Erythroblast (primary cell): ENCODE measurements at places on chromosomes 7 and 10.

DNA sequence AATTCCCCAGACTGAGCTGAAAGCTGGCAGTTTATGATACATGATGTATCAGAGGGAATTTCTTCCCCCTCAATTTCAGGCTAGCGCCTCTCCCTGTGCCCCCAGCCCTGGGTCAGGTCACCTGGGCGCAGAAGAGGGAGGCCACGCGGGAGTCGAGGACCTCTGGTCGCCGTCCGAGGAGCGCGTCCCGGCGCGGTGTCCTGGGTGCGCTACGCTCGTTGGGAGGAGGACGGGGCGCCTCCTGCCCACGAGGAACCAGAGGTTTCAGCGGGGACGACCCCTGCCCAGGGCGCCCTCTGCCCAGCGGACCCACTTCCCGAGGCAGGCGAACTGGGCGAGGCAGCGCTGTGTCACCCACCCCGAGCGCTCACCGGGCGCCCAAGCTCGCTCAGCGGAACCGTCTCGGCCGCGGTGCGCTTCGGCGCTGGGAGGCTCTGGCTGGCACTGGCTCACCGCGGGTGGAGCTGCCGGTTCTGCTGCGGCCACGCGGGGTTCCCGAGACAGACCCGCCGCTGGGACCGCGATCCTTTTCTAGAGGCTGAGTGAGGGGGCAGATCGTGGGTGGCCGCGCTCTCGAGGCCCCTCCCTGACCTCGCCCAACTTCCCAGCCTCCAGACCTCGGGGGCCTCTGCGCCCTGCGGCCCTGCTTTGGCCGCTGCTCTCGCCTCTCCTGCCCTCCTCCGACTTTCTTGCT is at the start of gene FAM237B:
Gene FAM237B (minus strand): TSS at position 504 of the 694 bp plus-strand sequence. CDS start 1,556 bp downstream, outside the sequence.
- no peak for DNase-seq

GRCh38 chr10:98921316-98921715 is 314.3 kb downstream of the HPSE2 start:
- DNase-seq = no peak

DNA sequence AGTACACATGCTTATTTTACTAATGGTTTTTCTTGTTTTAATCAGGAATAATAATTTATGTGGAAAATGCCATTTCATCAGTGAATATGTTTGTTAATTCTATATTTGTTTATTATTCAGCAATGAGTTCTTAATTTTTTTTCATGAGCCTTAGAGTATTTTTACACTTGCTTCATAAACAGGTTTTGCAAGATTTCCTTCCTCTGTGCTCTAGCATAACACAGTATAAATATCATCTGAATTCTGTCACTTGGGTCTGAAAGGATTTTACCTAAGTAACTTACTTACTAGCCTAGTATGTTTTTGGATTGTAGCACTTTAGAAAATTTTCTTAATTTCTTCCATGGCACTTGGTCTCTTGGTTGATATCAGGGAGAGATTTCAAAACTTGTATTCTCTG is 45.8 kb downstream of the GLCCI1 start:
- DNase-seq = no peak

GRCh38 chr7:1229956-1230355 is 2.7 kb upstream of the UNCX start:
- DNase-seq = no peak

DNA sequence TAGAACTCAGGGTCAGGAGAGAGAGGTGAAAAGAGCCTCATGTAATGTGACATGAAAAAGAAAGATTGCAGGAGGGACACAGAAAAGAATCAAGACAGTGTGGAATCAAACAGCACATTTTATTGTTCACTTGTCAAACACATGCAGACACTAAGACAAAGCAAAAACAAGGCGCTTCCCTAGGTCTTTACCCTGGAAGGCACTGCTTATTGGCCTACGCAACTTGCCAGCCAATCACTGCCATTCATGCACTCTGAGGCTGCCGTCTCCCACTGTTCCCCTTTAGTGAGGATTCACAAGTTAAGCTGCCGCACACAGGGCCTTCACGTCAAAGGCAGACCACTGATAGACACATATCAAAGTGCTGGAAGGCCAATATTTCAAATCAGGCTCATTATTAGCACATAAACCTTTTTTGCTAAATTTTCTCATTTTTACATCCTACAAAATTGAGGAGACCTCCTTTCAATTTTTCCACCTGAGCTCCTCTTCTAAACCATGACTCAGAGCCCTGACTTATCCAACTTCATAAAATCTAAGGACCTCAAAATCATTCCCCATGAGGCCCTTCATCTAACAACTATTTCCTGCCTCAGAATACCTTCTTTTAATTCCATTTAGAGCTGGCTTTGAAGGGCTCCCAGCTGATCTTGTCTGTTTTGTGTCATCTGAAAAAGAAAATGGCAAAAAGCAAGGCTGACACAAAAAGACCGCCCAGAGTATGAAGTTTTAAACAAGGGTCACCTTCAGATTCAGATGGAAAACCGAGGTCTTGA is 149.4 kb downstream of the CHCHD3 start:
- no peak for DNase-seq

DNA sequence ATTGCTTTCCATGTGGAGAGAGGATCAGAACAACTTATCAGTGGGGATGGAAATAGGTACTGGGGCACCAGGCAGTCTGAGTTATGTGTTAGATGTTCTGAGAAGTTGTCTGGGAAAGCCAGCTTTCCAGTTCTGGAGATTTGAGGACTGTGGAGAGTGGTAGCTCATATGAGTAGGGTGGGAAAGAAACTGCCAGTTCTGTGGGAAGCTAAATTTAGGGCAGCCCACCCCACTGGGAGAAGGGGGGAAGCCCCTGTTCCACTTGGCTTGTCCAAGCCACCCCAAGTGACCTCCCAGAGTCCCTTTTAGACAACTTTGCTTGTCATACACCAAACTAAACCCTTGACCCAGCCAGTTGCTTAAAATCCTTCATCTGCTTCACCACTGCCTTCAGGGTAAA is 189.5 kb downstream of the REEP3 start:
- DNase-seq = no peak

DNA sequence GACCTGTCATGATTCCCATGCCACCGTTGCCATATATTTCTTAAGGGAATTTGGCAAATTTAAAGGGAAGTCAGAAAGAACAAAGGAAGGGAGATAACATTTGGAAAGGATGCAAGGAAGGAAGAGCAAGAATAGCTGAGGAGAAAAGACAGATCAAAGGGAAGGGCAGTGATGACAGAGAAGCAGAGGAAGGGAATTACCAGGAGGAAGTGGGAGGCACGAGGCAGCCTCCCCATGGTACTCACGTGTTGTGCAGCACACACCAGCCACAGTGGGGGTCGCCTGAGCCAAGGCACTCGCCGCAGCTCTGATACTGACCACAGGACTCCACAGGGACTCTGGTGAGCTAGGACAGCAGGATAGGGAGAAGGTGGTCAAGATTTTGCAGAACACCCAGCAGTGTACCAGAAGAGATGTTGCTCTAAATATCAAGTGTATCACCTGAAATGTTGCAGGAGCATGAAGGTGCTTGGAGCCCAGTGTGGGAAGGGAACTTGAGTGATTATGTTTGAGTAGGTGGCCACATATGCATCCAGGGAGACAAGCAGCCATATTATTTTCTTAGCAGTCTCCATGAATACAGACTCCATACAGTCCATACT is 335.3 kb downstream of the PLXNA4 start:
- DNase-seq = no peak

DNA sequence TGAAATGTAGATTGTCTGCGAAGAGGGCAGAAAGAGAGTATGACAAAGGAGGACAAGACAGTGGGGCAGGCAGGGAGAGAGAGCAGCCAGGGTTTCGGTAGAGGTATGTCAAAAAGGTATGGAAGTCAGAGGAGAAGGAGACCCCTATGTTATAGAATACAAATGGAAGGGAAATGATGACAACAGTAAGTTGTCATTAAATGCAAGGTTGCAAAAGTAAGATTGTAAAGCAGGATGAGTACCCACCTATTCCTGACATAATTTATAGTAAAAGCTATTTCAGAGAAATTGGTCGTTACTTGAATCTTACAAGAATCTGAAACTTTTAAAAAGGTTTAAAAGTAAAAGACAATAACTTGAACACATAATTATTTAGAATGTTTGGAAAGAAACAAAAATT is 126.3 kb downstream of the CFTR start:
- DNase-seq = no peak

GRCh38 chr10:62454687-62455397 is 80.7 kb downstream of the ZNF365 start:
- no peak for DNase-seq

DNA sequence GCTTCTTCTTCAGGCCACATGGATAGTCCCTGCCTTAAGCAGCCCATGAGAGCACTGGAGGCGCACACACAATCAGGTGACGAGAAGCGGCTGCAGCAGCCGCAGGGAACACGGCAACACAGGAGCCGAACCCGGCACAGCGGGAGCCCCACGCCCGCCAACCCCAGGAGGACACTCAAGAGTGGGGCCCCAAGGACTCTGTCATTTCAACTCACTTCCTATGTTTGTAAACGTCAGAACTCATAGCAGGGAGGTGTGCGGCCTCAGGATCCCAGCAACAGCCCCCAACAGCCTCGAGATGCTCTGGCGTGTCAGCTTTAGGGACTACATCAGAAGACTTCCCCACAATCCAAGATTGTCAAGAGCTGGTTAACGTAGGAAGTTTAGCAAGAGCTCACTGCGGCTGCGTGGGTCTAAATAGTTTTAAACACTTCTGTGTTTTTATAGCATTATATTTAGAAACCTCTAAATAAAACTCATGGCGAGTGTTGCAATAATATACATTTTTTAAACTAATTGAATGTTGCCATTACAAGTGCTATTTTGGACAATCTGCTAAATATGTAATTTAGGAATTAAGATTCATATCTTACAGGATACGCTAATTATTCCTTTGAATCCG is 123.4 kb downstream of the MAD1L1 start:
- DNase-seq = no peak

- peak; percentile 20 for DNase-seq
Measured at GRCh38 chr7:77338260-77338659, 77.9 kb downstream of the GSAP start.

GRCh38 chr7:43869006-43869866 is at the start of gene MRPS24:
TSS of gene MRPS24 (minus strand) at chr7:43869517. CDS start at chr7:43869495, 22 bp downstream.
- peak; percentile 98 for DNase-seq

DNA sequence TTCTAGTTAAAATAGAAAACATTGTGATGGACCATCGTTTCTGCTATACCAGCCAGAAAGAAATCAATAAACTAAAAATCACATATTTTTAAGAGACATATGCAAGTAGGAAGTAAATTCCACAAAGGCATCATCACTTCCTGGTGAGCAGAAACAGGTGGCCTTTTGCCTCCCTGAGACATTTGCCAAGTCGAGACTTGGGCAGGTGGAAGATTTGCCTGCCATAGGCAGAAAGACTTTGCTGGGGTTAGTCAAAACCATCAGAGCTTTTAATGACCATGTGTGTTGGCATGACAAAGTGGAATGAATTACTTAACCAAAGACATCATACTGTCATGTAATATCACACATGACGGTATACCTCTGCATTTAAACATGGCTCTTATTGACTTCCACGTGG is 66.0 kb upstream of the FGL2 start:
- DNase-seq = no peak

DNA sequence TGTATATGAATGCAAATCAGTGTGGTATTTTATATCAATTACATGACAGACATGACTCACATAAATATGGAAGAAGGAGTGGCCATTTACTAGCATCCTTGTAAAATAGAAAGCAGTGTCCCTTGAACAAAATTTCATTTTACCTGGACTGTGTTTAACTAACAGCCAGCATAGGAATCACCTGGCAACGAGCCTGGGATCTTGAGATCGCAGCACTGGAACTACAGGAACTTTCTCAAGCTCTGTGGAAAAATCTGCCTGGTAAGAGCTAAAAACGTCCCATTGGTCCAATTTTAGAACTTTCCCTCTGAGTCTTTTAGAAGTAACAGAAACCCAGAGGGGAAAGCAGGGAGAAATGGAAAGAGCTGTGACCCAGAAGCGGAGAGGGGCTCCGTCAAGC is 68.9 kb upstream of the AMPH start:
- no peak for DNase-seq

DNA sequence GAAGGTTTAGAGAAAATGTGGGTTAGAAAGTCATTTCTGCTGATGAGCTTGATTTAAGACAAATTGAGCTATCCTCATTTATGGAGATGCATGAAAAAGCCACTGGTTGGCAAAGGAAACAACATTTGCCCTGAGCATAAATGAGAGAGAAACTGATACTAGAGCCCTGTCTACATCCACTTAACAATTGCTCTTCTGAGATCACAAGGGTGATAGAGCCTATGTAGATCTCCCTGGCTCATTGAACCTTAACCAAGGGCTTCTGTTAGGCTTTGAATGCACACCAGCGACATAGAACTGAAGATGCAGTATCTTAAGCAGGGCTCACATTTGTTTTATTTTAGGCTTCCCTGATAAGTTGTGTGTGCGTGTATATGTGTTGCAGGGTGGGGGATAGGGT is 35.0 kb downstream of the GPR141 start:
- no peak for DNase-seq

DNA sequence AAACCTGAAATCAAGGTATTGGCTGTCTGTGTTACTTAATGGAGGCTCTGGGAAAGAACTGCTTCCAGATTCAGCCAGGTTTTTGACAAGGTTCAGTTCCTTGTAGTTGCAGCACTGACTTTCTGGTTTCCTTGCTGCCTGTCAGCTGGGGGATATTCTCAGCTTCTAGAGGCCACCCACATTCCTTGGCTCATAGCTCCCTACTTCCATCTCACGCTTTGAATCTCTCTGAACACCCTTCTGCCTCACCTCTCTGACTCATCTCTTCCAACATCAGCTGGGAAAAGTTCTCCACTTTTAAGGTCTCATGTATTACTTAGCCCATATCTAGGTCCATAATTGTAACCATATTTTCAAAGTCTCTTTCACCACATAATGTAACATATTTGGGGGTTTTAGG is 22.9 kb upstream of the GPR22 start:
- no peak for DNase-seq

DNA sequence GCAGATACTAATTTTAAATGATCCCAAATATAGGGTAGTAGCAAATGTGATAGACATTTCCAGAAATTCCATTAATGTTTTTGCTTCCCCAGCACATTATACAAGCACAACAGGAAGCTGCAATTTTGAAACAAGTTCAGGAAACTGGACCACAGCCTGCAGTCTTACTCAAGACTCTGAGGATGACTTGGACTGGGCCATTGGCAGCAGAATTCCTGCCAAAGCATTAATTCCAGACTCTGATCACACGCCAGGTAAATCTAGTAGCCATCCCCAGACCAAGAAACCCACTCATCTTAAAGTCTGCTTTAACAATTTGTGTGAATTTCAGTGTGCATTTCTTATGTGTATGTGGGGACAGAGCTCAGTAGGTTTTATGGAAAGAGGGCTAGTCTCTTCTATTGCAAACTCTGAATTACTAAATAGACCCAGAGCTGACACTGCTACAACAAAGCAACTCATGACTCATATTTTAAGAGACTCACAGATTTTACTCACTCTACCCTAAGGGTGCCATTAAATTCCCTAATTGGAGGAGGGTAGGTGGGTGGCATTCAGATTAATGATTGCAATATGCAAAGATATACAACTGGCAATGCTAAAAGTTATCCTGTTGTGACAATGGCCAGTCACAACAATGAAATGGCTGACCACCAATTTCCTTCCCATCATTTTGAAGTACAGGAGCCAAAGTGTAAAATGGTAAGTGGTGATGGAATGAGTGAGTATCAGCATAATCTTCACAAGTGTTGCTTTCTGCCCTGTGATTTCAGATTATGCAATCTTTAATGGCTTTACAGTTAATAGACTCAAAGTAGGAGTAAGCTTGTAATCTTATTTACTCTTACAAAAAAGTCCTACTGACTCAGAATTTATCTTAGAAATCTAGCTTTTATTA is 317.6 kb upstream of the PLXDC2 start:
- no peak for DNase-seq

- no peak for DNase-seq
Measured at GRCh38 chr7:111806232-111806631, 243.9 kb upstream of the IMMP2L start.

- no peak for DNase-seq
Measured at GRCh38 chr10:60414877-60415585, 25.4 kb upstream of the ANK3 start.

- DNase-seq = no peak
Measured at GRCh38 chr7:151175047-151175792, 7.7 kb upstream of the GBX1 start.
